ENCODE measurements at places on chromosomes 1 and 21. TPM values are rescaled to one million over a fixed set of nuclear protein-coding genes. Genes with fewer than 3 reads are reported as not detected.

Gene ZNHIT6
- total RNA-seq, result 8.3 TPM

- DNase-seq, result no peak
These were observed 192.8 kb upstream of the NRIP1 start for GRCh38 chr21:15257646-15258045.

Gene PEAR1
- 4.6 TPM for total RNA-seq

DNA sequence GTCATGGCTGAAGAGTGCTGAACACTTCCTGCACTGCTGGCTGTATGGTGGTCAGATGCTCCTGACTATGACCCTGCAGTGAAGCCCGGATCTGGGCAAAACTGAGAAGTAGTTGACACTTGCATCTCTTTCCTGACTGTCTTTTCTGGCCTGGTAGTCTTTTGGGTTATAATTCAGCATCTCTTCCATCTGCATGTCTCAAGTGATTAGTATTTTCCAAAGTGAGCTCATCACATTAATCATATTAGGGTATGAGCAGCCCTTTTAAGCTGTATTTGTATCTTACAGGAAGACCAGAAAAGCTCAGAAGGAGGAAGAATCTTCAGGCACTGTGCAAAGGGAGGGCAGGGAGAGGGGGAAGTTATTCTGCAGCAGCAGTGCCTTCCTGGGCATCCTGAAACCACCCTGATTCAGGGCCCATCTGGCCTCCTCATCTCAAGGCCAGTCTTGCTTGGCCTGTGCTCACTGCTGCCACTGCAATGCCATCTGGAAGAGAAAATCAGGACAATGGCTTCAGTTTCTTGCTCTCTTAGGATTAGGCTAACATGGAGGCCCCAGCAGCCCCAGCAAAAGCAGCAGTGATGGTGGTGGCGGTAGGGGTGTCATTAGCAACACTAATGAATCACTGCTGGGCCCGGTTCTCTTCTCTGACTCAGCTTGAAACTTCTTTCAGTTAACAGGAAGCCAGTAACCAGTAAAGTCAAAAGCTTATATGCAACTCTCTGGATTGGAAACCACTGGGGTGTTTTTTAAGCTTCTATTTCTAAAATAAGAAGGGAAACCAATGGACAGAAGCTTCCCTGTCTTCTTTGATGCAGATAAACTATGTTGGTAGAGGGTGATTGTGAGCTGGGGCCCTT, 63.3 kb upstream of the WDR26 start:
- DNase-seq, result no peak

- no peak for DNase-seq
These were observed 83.9 kb downstream of the ASTN1 start for GRCh38 chr1:177080564-177080963.

DNA sequence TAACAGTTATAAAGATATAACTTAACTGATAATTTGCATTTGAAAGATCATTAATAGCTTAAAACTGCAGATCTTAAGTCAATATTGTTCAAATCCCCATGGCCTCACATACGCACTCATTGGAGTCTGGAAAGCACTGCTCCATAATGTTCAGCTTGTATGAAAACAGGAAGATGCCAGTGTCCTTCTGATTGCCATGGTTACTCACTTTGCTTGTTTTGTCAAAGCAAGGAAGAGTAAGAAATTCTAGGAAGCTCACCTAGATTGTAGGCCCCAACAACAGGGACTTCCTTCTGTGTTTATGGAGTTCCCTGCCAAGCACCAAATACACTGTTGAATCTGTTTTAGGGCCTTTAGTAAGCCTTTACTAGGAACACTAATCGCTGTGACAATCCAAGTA, 10.9 kb downstream of the GAS5 start:
- DNase-seq, result no peak

GRCh38 chr1:64308866-64309265, 105.4 kb downstream of the UBE2U start:
- no peak for DNase-seq

- no peak for DNase-seq
These were observed 65.1 kb upstream of the BMP8A start for GRCh38 chr1:39426346-39426745.

Gene PGLYRP4
- not detected for total RNA-seq

DNA sequence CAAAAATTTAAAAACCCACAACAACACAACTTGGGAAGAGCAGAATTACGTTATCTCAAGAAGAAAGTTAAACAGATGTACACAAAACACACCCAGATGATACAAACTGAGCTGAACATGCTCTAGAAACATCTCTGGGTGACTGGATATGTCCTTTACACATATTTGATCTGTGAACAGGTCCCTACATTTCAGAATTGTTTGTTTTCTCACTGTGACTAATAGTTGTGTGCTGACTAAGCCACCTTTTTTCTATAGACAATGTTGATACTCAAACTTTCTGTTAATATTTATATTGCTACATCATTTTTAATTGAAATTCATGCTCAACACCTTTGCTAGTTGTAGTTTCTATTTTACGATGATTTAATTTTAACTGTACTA, 1.0 kb upstream of the F11R start:
- DNase-seq, result no peak

- DNase-seq, result no peak
These were observed 14.7 kb downstream of the TMEM81 start for GRCh38 chr1:205069371-205070125.

Gene GPR37L1
- total RNA-seq, result 0.04 TPM

GRCh38 chr21:39052718-39053117, 130.5 kb downstream of the PSMG1 start:
- no peak for DNase-seq
